GM23248 (cell line): ENCODE measurements at places on chromosomes 13 and 19. TPM values are rescaled to one million over a fixed set of nuclear protein-coding genes. Genes with fewer than 3 reads are reported as not detected.

LILRA2 gene
- total RNA-seq, result not detected in 2 replicates

TNFSF13B gene
- 0.13 and 2.5 TPM in 2 replicates for total RNA-seq

ZNF541 gene
- total RNA-seq, result not detected in 2 replicates

FCAR gene
- not detected in 2 replicates for total RNA-seq

CAB39L gene
- 7.3 and 10.5 TPM in 2 replicates for total RNA-seq

NBEA gene
- total RNA-seq, result 3.7 and 5.7 TPM in 2 replicates

HMGB1 gene
- total RNA-seq, result 193 and 233 TPM in 2 replicates

KLK5 gene
- not detected in 2 replicates for total RNA-seq

ZNF497 gene
- total RNA-seq, result 0.38 and 0.97 TPM in 2 replicates

CILP2 gene
- 0.11 and 0.25 TPM in 2 replicates for total RNA-seq

CD177 gene
- 0.32 and 1.1 TPM in 2 replicates for total RNA-seq

REX1BD gene
- total RNA-seq, result 79.9 and 133 TPM in 2 replicates

B9D2 gene
- total RNA-seq, result 8.1 and 9.6 TPM in 2 replicates

CBY2 gene
- not detected in 2 replicates for total RNA-seq

BRSK1 gene
- 1.9 and 11.9 TPM in 2 replicates for total RNA-seq

TPTE2 gene
- not detected in 2 replicates for total RNA-seq

CLEC17A gene
- total RNA-seq, result not detected in 2 replicates

PTH2 gene
- not detected in 2 replicates for total RNA-seq

PGLYRP2 gene
- total RNA-seq, result not detected in 2 replicates
